Caudate nucleus (tissue), 63 donors: ENCODE measurements at places on chromosomes 7 and 10.

DNA sequence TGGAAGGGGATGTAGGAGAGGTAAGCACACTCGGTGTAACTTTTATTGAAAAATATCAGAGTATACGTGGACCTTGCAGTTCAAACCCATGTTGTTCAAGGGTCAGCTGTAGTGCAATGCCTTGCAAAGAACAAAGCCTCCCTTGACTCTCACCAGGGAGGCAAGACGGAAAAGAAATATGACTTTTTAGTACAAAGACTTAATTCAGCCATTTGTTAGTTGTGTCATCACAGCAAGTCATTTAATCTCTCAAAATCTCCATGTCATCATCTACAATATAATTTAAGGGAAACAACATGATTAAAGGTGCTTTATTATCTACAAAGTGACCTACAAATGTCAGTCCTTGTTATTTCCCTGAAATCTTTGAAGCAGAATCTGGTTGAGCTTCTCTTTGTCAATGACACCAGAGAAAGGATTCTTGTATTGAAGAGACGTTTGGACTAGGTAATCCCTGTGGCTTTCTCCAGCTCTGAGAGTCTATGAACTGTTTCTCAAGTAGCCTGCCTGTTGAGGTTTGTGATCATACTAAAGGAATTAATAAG is 502.8 kb downstream of the REEP3 start:
- DNase-seq, result no peak

DNA sequence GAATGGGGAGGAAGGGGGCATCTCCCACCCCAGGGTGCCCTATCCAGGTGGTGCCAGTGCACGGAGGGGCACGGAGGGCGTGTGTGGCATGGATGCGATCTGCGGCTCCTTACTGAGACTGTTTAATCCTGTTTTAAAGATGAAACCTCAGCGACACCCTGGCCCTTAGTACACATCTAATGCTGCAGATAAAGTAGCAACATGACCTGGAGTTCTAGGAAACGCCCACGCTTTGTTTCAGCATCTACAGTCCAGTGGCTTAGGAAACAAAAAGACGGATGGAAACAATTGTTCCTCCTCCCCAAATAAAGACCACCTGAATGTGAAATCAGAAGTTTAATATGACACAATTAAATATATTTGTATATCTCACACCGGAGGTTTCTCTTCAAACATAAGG is 201.9 kb downstream of the DNAJB6 start:
- no peak for DNase-seq

DNA sequence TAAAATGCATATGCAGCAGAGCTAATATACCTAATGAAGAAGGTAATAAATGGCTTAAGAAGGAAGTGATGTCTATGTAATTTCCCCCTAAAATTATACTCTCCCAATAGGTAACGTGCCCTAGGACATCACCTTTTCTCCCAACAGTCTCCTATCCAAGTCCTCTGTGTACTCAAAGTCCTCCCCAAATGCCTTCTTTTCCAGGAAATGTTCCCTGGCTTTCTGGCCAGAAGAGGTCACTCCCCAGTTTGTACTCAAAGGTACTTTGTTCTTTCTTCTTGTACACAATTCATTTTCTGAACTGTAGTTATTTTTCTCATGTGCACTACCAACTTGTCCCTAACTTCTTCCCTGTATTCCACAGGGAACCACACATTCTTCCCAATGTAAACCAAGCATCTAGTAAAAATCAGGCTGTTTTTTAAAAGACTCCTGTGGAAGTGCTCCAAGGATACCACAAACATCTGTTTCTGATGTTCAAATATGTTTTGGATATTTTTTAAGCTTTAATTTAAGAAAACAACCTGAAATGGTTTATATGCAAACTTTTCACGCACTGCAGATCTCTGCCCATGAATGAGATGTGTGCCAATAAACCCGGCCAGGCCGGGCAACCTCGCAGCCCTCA is 262.3 kb upstream of the KLF14 start:
- DNase-seq, result no peak

- no peak for DNase-seq
Measured at GRCh38 chr7:45625714-45626440, 51.7 kb downstream of the ADCY1 start.

- DNase-seq, result no peak
Measured at GRCh38 chr10:44293306-44293778, 91.6 kb downstream of the CXCL12 start.

GRCh38 chr10:51707821-51708424 is 8.5 kb upstream of the CSTF2T start:
- DNase-seq, result no peak
